NCI-H187 treated with DMSO at 0.1 percent for 48 hours (cell line): ENCODE measurements at places on chromosomes 7 and 10.

DNA sequence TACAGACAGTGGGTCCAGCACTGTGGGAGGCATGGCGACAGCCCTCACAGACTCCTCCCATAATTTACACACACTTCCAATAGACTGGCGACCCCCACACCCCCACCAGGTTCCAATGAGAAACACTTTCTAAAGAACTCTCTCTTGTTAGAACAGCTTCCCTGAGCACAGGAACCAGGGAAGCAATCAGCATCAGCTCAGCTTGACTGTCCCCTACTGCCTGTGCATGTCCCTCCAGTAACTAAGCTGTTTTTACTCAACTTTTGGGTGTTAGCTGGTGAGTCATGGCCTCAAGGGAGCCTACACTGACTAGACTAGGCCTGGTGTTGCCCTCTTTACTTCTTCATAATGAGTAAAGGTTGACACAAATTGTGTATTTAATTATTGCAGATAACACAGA is 32.6 kb upstream of the HERPUD2 start:
- no peak for DNase-seq

DNA sequence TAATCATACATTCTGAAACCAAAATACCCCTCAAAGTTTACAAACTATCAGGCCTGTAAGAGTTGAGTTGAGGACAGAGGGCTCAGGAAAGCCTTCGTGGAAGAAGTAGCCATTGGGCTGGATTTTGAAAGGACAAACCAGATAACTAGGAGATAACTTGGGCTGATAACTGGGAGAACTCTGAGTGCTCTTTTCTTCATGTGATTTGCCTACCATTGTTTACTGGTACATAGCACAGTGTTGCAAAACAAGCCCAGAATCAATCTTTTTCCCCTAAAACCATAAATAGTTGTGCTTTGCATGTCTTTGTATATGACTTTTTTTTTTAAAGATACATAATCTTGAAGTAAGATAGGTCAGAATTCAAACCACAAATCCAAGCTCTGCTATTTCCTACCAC is 106.7 kb upstream of the ITGB1 start:
- DNase-seq: no peak

DNA sequence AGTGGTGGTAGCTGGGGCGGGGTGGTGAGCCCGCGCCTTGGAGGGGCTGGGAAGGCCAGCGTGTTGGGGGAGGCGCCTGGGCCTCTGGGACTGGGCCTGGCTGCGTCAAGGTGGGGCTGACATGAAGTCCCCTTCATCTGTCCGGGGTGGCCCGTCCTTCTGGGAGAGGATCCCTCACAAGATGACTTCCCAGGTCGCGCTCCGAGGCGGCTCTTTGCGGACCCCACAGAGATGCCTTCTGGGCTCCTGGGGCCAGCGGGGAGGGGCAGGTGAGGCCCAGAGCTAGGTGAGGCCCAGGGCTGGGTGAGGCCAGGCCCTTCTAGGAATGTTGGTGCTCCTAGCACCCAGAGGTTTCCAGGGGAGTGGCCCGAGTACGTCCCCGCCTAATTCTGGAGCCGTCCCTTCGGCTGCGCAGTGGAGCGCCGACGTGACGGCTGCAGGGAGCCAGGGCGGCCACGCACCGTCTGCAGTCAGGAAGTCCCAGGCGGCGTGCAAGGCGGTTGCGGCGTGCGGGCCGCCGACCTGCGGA is 58.2 kb upstream of the NUPR2 start:
- DNase-seq: no peak

GRCh38 chr10:131909929-131910328 is 9.1 kb downstream of the PPP2R2D start:
- DNase-seq: no peak

GRCh38 chr10:110407301-110408170 is 90.2 kb upstream of the DUSP5 start:
- no peak for DNase-seq

GRCh38 chr7:47188653-47189315 is 393.1 kb downstream of the TNS3 start:
- DNase-seq: no peak

DNA sequence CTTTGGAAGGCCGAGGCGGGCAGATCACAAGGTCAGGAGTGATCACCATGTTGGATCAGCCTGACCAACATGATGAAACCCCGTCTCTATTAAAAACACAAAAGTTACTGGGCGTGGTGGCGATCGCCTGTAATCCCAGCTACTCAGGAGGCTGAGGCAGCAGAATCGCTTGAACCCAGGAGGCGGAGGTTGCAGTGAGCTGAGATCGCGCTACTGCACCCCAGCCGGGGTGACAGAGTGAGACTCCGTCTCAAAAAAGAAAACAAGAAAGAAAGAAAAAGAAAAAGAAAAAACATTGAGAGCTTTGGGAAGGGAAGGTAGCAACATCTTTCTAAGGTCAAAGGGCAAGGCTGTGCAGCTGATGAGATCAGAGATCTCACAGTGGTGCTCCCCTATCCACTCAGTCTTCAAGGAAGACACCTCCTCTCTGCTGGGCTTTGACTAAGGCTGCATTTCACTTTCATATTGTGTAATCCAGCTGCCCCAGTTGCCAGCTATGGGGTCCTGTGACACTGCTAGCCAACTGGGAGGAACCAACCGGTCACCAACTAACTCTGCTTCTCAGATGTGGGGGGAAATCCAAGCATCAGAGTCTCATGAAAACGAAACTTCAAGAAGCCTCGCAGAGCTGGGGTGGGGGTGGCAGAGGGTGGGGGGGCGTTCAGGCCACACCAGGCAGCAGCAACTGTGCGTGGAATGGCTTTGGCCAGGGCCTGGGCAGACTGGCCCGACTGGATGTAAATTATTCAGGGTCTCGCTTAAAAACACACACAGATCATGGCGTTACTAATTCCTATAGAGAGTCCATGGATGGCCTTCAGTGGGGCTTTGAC is 1.5 kb downstream of the IL15RA start:
- DNase-seq: no peak

GRCh38 chr10:61757525-61758397 is 95.0 kb downstream of the CABCOCO1 start:
- no peak for DNase-seq

DNA sequence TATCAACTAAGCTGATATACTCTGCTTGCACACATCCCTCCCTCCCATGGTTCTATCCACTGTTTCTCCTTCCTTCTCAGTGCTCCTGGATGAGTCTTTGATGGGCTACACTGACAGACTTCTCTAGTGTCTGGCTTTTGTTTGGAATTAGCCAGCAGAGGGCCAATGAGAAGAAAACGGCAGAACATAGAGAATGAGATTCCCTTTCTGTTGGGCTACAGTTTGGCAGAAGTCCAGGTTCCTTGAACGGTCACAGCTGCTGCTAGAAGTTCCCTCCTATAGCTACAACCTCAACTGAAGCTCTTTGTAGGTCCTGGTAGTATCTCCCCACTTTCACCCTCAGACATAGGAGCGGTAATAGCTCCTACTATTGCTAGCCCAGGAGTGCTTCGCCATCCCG is 251.1 kb upstream of the LRRN3 start:
- DNase-seq: peak; percentile 74

DNA sequence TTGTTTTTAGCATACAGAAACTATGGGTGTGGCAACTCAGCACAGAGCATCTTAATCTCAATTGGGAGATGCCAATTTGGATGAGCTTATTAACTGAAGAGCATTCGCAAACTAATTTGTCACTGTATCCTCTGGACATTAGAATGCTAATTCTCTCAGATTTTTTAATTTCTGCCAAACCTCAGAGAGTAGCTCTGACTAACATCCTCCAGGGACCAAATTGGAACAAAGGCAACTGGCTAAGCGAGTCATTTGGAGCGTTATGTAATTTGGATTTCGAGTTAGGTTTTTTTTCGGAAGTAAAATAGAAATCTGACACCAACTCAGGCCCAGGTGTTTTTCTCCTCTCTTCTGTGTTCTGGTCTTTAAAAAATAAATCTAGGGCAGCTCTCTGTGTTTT is 201.9 kb downstream of the BMPER start:
- DNase-seq: no peak

DNA sequence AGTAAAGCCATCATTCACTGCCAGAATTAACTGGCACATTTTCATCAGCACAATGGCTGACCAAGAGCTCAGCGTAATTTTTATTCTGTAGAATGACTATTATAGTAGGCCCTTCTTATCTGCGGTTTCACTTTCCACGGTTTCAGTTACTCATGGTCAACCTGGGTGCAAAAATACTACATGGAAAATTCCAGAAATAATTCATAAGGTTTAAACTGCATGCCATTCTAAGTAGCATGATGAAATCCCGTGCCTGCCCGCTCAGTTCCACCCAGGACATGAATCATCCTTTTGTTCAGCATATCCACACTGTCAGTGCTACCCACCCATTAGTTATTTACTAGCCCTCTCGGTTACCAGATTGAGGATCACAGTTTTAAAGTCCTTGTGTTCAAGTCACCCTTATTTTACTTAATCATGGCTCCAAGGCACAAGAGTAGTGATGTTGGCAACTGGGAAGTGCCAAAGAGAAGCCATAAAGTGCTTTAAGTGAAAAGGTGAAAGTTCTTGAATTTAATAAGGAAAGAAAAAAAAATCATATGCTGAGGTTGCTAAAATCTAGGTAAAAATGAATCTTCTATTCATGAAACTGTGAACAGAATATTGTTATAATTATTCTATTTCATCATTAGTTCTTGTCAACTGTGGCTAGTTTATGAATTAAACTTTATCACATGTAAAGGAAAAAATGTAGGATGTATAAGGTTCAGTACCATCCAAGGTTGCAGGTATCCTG is 204.9 kb downstream of the DOCK4 start:
- DNase-seq: no peak

GRCh38 chr10:76763376-76763775 is 874.2 kb downstream of the KCNMA1 start:
- DNase-seq: no peak

DNA sequence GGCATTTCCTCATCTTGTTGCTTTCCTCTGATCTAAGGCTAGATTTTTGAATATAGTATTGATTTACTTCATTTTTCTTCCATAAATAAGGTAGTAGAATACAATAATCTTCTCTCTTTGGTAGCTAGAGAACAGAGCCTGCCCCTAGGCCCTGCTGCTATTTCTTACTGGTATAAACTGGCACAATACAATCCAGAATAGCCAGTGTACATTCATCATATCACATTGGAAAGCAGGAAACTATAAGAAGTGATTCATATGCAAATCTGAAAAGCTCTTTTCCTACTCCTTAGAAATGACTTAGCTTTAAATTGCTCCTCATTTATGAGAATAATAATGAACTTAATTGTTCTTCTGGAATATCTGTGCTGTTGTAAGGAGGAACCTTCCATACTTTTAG is 100.2 kb downstream of the KCND2 start:
- DNase-seq: no peak

- DNase-seq: no peak
Measured at GRCh38 chr10:78596556-78596955, 472.2 kb upstream of the ZMIZ1 start.
